ENCODE measurements at places on chromosomes 5 and 9.
A peak's percentile ranks its signal among the peaks of the same experiment; 100 is the strongest.

- no peak for DNase-seq
These were observed 40.4 kb upstream of the APC start for GRCh38 chr5:112697322-112697721.

GRCh38 chr5:10331341-10331796 is 22.1 kb upstream of the MARCHF6 start:
- no peak for DNase-seq

DNA sequence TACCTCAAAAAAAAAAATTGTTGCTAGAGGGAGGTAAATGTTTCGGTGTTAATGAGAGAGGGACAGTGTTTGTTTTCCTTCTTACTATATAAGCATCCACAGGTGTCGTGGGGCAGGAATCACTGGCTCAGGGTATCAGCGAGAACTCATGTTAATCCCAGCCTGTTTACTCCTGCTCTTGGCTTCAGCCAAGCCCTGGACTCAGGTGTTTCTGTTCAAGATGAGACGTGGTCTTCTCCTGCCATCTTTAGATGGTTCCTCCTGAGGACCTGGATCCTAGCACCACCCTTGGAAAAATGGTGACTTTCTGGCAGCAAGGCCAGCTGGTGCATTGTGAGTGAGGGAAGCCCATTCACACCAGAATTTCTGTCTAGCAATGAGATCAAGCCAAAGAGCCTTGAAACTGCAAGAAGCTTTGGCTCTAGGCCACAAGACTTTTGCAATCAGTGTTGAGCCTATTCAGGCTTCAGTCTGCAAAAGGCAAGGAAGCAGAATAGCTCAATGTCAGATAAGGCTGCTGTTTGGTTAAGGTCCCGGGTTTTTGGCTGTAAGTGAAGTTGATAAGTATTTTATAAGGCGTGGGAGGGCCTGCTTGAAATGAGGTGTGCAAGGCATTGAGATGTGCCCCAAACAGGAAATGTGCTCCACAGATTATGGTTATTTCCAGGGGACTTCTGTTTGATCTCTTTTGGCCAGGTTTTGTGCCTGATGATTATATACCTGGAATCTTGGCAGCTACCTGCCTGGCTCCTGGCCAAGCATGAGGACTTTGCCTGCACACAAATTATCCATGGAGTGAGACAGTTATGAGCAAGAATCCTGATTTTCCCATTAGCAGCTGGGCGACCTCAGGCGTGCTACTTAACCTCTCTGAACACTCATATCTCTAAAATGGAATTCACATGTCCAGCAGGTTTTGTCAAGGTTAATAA is 99.8 kb downstream of the TENT4A start:
- DNase-seq, result no peak

GRCh38 chr5:77630114-77630680 is 8.3 kb downstream of the OTP start:
- DNase-seq, result peak; percentile 67

DNA sequence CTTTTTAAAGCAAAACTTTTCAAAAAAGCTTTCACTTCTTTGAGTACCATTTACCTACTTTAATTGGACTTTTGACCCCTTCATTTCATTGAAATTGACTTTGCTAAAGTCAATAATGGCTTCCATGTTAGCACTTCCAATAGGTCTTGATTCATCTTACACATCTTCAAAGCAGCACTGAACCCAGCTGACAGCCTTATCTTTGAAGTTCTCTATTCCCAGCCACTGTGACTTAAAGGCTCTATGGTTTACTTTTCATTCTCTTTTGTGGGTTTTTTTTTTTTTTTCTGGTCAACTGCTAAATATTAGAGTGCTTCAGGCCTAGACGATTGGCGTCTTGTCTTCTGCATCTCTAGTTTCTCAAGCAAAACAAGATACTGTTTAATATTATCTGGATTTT is 385.0 kb downstream of the CTNND2 start:
- DNase-seq, result no peak

- no peak for DNase-seq
These were observed 41.3 kb downstream of the TMEM174 start for GRCh38 chr5:73214306-73214705.

GRCh38 chr5:135191084-135191826 is 157.2 kb upstream of the PITX1 start:
- peak; percentile 78 for DNase-seq

GRCh38 chr5:178688551-178688950 is 41.9 kb downstream of the ZNF354A start:
- no peak for DNase-seq

Data from stimulated activated CD4-positive, alpha-beta T cell treated with anti-CD3 and anti-CD28 coated beads, Interleukin-1b, Interleukin-23, amount 100 ng/mL, for 48 hours (primary cell).